Activated T-cell treated with anti-CD3 and anti-CD28 coated beads for 24 hours (primary cell): ENCODE measurements at places on chromosomes 12 and 14.

DNA sequence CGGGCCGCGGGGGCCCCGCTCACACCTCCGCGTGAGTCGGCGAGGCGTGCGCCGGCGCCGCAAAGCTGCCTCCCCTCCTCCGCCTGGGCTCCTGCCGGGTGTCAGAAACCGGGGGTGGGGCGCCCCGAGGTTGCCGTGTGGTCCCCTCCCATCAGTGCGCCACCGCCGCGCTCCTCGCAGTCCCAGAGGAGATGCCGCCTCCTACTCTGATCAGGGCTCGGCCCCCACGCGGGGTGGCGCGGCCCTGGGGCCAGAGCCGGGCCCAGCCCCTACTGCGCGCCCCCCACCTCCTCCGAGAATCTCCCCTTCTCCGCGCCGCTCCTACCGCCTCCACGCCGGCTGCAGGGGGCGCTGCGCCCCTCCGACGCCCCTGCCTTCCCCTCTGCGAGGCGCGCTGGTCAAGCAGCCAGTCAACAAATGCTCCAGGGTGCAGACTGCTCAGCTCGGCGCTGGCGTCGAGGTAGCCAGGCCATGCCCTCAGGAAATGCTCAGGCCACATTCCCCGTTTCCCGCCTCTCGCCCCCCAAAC is 467 bp upstream of the JAG2 start:
- DNase-seq, result no peak

DNA sequence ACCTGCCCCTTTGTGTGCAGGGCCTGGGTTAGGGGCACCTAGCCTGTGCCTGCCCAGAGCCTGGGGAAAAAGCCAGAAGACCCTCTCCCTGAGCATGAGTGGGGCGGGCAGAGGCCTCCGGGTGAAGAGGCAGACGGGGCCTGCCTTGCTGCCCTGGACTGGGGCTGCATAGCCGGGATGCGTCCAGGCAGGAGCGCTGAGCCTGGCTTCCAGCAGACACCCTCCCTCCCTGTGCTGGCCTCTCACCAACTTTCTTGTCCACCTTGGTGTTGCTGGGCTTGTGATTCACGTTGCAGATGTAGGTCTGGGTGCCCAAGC is 216.1 kb downstream of the TMEM121 start:
- DNase-seq, result no peak

GRCh38 chr12:82740129-82741000 is 53.7 kb downstream of the TMTC2 start:
- no peak for DNase-seq

GRCh38 chr12:131597333-131597732 is 113.6 kb upstream of the SFSWAP start:
- DNase-seq, result no peak

DNA sequence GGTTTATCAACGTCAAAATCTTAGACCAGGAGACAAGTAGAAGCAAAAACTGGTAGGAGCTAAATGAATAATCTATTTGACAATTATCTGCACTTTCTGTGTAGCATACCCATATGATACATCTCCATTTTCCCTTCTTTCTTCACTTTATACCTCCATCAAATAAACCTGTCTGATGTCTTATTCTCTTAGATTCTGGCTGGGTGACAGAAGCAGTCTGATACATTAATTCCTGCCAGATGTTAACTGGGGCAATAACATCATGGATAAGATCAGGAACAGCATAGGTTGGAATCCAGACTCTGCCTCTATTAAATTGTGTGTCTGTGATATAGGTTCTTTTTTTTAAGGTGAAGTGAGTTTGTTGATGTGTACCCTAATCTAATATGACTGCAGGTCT is 11.7 kb upstream of the RERG start:
- no peak for DNase-seq

DNA sequence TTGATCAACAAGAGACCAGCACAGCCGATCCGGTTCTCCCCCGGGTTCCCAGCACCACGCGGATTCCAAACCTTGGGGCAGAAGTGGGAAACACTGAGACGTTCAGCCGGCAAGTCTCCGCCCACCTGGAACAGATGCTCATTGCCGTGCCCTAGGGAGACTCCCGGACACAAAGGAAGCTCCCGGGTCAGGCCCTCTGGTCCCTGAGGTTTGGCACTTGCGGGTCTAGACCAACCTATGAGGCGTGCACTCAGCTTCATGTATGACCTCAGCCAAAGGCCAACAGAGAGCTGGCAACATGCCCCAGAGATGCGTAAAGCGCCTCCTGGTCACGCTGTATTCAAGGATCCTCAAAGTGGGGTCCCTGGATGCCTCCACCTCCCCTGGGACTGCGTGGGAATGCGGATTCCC is 2.5 kb downstream of the RIMBP2 start:
- no peak for DNase-seq
